ENCODE measurements at places on chromosomes 3 and 15.

DNA sequence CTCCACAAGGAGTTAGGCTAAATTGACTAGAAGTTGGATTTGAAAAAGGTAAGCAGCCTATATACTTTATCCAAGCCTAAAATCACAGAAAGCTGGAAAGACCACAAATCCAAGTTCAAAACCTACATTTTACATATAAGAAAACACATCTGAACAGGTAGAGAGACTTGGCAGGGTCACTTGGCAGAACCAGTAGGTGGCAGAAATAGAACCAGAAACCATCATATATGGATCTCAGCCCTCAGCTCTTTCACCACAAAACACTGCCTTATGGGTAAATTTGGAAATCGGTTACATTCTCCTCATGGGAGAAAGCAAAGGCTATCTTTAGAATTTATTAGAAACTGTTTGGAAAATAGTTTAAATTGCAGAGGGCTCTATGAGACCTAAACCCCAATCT, 44.2 kb downstream of the MKRN2 start:
- no peak for DNase-seq

- no peak for DNase-seq
These were observed 614.2 kb downstream of the CADM2 start for GRCh38 chr3:85572978-85573377.

- no peak for DNase-seq
These were observed 73.3 kb downstream of the NSMCE3 start for GRCh38 chr15:29196290-29196689.

DNA sequence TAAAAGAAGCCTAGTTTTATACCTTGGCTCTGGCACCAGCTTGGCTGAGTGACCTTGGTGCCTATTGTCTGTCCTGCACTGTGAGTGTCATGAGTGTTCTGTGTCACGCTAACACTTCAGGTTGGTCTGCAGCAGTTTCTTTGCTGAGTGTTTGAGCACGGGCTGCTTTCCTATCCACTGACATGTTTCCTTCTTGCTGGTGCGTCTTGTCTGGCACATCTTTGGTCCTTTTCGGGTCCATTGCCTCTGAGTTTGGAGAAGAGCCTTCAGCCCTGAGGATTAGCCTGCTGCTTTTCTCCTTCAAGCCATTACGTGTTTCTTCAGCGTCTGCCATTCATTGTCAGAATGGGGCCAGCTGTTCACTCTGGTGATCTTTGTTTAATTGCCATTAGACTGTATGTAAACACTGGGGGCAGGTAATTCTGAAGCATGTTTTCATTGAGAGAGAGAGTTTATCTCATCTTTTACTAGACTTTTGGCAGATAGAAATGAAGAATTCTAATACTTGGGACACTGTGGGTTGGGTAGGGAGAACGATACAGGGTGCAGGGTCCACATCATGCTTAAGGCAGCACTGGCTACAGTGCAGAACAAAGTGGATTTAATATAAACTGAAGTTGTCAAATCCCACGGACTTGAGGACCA, 55.5 kb downstream of the LRRC28 start:
- DNase-seq, result peak; percentile 70

GRCh38 chr3:78978037-78978436, 789.8 kb downstream of the ROBO1 start:
- no peak for DNase-seq

DNA sequence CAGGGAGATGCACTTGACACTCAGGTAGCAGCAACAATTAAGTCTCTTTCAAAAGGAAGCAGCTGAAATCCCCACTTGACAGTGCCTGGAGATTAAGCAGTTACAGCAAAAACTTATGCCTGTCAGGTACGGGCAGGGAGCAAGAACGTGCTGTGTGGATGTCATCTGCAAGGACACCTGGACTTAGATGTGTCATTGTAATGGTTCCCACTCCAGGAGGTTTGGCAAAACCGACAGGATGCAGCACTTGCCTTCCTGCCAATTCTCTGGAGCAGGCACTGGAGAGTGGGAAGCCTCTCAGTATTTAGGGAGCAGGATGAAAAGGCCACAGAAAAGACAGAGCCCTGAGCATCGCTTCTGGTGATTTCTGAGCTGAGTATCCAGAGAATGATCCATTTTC, 292.4 kb downstream of the PDCD6IP start:
- DNase-seq, result peak; percentile 61

DNA sequence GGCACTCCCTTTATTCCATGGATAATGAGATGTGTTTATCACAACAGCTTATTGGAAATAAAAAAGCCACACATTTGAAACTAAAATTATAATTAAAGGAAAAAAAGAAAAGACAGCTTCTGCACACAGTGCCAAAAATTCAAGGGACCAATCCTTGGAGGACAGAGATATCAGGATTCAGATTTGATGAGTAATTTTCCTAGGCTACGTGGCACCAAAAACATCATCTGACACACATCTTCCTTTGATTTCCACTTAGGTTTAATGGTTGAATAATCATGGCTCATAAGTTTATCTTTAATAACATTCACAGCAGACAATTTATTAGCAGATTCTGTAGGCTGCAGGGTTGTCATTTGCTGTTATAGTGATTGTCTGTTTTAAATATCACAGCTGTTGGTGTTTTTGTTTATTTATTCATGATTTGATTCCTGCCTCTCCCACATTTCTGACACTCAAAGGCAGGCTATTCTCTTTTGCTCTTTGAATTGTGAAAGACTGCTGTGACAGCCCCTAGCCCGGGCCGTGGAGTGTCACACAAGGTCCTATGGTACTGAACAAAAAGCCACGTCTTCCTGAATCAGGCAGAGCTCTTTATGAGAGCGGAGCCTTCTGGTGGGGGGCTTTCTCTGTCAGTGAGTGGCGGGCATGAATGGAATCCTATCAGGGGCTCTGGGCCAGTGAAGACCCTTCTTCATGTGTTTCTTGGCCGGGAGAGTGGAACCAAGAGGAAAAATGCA, 708.5 kb downstream of the SQOR start:
- DNase-seq, result peak; percentile 8

DNA sequence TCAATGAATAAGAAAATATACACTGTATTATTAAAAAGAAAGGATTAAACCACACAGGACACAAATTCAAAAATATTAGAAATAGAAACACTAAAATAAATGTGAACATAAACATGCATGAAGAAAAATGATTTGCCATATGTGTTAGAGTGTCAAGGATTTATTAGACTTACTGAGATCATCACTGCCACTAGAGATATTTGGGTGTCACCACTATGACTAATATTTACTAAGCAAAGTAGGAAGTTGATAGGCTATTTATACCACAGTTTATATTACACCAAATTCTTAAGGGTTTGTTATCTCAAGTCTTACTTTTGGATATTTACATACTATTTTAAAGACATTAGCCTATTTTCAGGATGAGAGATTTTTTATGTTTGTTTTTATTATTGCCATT, 575.0 kb upstream of the SGO1 start:
- DNase-seq, result no peak

GRCh38 chr15:68589783-68590710, 11.3 kb downstream of the CORO2B start:
- DNase-seq, result no peak

GRCh38 chr3:84108442-84108971, 850.3 kb upstream of the CADM2 start:
- no peak for DNase-seq

DNA sequence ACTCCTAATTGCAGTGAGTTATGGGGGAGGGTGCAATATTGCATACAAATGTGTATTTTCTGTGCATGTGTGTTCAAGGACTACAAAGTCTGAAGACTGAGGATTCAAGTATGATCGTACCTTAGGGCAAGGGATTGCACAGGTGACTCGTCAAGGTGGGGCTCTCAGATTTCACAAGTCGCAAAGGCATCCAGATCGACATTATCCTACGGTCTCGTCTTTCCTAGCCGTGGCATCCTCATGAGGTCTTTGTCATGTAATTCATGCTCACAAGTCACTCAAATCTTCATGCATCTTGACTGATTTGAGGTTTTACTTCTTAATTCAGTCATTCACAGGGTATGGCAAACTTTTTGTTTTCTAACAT, 191.4 kb upstream of the HES1 start:
- no peak for DNase-seq

DNA sequence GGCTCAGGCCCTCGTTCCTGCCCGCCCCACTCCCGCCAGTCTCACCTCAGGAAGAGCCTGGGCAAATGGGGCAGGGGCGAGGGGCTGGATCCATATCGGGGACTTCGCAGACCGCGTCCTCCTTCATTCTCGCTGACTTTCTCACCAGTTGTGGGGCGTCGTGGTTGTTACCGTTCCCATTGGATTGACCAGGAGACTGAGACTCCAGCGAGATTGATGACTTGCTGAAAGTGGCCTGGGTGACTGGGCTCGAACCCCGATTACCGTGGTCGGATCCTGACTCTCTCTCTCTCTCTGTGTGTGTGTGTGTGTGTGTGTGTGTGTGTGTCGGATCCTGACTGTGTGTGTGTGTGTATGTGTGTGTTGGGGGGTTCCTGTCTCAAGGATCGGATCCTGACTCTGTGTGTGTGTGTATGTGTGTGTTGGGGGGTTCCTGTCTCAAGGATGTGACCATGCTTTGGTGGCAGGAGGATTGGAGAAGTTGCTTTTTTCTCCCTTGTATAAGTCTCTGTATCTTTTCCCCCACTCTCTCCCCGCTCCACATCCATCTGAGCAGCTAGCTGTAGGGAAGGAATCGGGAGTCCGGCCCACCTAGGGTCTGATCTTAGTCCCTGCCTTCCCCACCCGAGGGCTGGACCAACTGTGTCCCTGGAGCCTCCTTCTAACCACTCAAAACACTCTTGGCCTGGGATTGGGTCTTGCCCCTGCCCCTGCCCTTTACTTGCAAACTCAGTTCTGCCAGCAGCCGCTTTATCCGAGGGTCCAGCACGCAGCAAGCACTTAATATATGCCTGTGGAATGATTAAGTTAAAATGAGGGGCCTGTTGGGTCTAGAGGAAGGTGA, 603 bp downstream of the PLEKHO2 start:
- no peak for DNase-seq

DNA sequence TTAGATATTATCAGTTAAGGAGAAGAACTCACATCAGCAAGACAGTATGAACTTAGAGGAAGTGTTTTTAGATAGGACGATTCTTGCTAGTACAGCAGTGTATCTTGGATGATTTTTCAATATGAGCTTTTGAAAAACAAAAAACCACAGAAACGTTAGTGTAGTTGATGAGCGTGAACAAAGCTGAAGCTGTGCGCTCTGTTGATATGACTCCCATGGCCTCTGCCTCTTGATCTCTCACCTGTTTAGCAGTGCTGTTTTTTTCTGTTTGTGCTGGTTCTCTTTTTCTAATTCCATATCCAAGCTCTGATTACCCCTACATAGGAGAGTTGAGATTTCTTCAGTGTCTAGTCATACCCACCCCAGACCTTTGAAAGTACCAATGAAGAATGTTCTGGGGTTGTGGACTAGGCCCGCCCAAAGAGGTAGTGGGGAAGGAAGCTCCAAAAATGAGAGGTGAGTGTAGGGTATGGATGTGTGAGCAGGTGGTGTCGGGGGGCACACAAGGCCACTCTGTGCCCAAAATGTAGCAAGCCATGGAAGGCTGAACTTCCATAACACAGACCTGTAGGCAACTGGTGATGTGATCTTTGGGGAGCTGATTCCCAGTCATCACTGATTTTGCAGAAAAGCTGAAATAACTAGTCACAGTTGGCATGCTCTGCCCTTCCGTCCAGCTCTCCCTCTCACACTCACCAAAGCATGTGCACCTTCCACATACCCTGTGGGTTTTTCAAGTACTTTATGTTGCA, 20.0 kb upstream of the CMTM7 start:
- DNase-seq, result no peak

- no peak for DNase-seq
These were observed 728.3 kb upstream of the SGO1 start for GRCh38 chr3:20914310-20914709.

DNA sequence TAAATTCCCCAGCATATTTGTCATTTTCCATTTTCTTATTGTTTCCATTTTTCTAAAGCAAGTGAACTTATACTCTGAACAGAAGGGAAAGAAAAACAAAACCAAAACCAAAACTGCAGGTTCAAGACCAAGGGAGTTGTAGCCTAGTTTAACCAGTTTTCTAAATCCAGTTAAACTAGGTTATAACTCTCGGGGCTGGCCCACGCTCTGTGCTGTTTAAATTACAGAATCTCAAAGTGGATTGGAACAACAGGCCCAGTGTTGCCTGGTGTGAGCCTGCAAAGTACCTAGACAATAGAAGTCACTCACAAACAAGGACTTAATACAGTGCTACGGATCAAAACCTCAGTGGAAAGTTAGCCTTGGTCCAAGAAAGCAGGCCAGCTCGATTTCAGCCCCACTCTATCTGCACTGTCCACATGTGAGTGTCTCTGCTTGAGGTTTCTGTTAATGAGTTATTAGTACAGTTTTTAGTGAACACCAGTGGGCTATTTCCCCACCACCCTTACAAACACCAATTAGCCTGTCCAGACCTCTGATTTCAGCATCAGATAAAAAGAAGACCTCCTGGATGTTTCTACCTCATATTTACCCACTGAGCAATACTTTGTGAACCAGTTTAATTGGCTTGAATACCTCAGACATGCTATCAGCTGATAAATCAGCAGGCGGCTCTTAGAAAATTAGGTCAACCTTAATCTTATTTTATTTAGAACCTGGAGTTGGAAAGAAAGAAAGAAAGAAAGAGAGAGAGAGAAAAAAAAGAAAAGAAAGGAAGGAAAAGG, 93.8 kb upstream of the PDZRN3 start:
- no peak for DNase-seq

- no peak for DNase-seq
These were observed 77.6 kb downstream of the TCF12 start for GRCh38 chr15:56996093-56996492.

DNA sequence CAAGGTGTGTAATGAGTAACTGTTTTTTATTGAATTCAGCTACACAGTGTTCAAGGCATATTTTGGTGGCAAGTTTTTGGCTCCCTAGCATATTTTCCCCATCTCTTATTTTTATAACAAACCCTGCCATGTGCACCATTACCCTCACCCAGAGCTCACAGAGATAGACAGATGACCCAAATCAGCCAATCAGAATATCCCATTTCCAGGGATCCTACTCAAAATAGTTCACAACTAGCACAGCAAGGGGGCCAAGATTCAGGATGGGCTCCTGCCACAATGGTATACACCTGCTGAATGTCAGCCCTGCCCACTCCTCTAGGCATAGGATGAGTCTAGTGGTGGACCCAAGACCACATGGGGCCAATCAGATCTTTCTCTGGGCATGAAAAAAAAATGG, 78.8 kb upstream of the SETMAR start:
- DNase-seq, result no peak

- peak; percentile 49 for DNase-seq
These were observed 22.7 kb upstream of the IREB2 start for GRCh38 chr15:78415284-78415683.

GRCh38 chr15:71373917-71374316, 258.6 kb downstream of the THSD4 start:
- DNase-seq, result no peak

- DNase-seq, result no peak
These were observed 37.0 kb downstream of the TTC23 start for GRCh38 chr15:99212406-99212805.

DNA sequence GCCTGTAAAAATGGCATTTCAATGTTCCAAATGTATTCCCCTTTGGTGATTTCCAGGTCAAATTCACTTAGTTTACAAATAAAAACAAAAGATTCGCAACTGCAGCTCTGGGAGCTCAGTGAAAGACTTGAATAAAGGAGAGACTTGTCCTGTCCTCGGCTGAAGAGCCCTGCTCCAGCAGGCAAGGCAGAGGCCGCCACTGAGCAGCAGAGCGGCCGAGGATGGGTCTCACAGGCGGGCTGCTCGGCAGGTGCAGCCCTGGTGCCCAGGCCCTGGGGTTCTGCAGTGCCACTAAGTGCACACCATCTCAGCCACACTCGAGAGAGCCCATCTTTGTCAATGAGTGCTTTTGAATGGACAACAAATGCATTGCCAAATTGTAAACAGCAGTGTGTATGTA, 856.2 kb downstream of the AGBL1 start:
- DNase-seq, result no peak
